ENCODE measurements at places on chromosomes 4 and X.

GRCh38 chrX:19789782-19790181, 97.6 kb downstream of the SH3KBP1 start:
- DNase-seq, result no peak

DNA sequence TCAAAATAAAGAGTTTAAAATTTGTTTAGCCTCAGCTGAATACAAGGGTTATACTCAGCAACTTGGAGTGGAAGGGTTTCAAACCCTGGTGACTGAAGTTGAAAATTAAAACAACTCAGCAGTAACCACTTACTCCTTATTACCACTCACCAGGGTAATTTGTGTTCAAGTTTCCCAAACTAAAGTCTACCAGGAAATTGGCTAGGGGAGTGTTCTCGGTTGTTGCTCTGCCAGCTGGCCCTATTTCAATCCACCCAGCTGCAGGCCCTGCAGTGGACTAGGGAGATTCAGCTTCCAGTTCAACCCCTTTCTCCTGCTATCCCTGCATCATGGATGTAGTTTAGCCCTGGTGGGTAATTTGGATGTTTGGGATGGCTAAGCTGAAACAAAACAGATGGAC, 37.8 kb upstream of the EXOC1L start:
- DNase-seq, result no peak

- no peak for DNase-seq
Observed at GRCh38 chr4:155855897-155856296, 10.2 kb downstream of the ASIC5 start.

DNA sequence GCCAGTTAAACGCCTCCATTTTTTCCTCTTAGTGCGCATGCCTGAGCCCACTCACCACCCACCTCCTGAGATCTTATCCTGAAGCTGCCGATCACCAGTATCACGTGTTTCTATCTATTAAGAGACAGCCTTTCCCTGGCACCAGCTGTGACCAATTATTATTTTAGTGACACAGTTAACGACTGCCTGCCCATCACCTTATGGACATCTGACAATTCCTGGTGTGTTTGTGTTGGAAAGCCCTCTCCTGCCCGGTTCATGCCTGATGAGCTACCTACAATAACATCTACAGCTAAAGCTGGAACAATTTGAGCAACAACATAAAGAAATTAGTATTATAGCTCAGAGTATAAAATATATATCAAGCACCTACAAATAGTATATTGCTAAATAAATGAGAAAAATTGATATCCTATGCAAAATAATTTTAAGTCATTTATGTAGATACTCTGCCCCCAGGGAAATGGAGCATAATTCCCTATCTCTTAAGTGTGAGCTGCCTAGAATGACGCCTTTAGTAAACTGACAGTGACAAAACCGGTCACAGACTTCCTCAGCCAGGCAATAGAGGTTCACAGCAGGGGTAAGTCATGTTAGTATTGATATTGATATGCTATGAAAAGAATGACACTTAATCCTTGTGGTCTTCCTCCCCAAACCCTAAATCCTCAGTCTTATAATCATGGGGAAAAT, 862.2 kb downstream of the TRAM1L1 start:
- DNase-seq, result peak; percentile 16

- no peak for DNase-seq
Observed at GRCh38 chr4:163523791-163524365, 29.4 kb downstream of the TMA16 start.

DNA sequence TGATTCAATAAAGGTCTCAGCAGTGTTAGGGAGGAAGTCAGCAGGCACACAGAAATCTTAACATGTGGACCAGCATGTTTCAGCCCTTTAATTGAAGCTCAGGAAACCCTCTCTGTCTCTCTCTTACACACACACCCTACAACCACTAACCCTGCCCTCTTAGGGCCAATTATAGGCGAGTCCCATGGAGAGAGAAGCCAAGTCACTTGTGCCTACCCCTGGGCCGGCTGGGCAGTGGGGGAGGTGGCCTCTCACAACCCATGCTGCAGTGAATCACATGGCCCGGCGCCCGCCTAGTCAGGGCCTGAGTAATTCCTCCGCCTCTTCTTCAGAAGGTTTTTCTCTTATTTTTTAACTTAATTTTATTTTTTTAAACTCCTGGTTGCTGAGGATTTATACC, 3.7 kb downstream of the FGD1 start:
- DNase-seq, result no peak

DNA sequence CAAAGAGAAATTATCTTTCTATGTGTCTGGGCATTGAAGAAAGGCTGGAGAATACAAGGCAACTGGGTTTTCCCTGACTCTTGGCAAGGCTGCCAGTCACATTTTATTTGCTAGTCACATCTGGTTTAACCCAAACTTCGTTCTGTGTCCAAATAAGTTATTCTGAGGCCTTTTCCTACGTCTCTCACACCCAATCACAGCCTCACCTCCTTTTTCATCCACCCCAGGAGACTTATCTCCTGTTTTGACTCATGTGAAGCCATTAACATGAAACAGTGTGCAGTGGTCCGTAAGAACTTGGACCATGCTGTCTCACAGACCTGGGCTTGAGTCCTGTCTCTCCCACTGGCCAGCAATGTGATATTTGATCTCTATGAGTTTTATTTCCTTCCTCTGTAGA, 59.3 kb downstream of the CNGA2 start:
- DNase-seq, result no peak

GRCh38 chr4:108352664-108353308, 184.1 kb upstream of the LEF1 start:
- DNase-seq, result no peak

DNA sequence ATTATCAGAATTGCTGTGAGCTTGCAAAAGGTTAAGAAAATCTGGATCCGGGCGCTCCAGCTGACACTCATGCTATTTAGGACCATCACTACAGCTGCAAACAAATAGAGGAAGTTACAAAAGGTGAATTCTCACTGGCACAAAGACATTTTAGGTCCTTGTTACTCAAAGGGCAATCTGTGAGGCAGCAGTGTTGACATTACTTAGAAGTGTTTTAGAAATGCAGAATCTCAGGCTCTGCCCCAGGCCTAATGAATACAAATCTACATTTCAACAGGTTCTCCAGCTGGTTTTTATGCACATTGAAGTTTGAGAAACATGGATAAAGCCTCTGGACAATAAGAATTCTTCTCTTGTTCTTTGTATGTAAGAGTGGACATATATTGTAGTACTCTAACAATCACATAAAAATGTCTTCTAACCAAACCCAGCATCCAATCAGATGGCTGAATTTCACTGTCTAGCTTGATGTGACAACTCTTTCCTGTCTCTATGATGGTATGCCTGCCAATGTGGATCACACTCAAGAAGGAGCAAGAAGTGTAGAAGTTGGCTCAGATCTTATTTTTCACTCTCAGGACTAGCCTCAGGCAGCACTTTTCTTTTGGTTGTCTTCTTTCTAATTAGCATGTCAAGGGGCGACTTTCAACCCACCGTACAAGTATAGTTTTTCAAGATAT, 18.8 kb downstream of the SLC7A11 start:
- DNase-seq, result peak; percentile 44

GRCh38 chr4:37244583-37245390, at the start of gene NWD2:
Gene NWD2, plus strand, starts transcription at chr4:37244743. Its CDS starts 325 bp downstream, at chr4:37245068.
- no peak for DNase-seq

GRCh38 chr4:95108883-95109421, 351.2 kb downstream of the BMPR1B start:
- DNase-seq, result no peak

DNA sequence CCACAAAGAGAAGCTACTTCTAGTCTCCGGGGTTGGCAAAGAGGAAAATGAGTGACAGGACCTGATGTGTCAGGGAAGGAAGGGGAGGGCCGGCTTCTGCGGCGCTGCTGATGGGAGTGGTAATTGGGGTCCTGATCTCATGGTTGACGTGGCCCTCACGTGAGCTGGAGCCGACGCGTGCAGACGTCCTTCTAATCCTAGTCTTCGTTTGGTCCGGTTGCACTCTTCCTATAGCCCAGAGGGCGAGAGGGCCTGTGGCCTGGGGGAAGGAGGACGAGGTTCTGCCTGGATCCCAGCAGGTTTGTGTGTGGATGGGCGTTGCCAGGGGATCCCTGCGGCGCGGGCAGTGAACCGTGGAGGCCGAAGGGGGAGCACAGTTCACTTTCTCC, at the start of gene ARMCX1:
Gene ARMCX1, plus strand, starts transcription at position 186 of the 389 bp plus-strand sequence. CDS start 2,384 bp downstream, outside the sequence.
- peak; percentile 86 for DNase-seq

- no peak for DNase-seq
Observed at GRCh38 chr4:14196131-14196530, 568.6 kb upstream of the BOD1L1 start.

DNA sequence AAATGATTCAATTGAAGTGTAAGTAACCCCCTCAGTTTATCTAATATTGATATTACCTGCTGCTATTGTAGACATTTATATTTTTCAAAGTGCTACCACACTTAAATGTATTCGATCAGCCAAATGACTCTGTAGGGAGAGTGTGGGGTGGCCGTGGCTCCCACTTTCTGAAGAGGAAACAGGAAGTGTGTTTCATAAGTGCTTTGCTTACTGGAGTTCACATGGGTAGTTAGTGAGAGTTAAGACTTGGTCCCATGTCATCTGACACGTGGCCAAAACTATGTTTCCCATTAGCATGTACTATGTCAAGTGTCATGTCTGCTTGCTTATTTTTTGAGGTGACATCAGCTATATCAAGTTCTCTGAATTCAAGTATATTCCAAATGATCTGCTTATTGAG, 308.1 kb upstream of the GATB start:
- no peak for DNase-seq

DNA sequence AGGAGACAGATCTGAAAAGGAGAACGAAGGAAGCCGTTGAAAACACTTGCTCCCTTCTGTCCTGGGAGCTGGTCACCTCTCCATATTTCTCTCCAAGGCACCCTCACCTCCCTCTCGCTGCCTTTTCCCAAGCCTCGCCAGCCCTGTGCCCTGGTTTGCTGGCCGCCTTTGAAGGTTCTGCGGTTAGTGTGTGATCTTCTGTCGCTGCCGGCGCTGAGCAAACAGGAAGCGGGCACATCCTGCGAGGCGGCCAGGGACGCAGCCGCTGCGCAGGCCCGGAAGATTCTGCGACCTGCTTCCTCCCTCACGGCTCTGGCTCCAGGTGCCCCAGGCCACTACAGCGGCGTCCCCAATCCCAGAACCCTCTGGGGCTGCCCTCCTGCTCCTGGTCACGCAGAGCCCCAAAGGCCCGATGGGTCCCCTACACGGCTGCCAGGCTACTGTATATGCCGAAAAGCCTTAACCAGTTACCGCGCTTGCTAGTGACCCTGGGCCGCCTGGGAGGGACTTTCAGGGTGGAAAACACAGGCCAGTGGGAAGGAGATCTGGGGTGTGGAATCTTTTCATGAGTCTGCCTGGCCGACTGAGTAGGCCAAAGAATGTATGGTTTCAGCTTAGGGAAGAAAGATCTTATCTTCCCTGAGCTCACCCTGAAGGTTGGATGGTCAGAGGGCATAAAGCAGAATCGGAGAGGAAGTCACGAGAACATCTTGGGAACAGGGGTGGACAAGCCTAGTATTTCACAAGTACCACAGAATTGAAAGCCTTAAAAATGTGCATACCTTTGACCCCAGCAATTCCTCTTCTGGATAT, 2.3 kb upstream of the SASH3 start:
- DNase-seq, result no peak

DNA sequence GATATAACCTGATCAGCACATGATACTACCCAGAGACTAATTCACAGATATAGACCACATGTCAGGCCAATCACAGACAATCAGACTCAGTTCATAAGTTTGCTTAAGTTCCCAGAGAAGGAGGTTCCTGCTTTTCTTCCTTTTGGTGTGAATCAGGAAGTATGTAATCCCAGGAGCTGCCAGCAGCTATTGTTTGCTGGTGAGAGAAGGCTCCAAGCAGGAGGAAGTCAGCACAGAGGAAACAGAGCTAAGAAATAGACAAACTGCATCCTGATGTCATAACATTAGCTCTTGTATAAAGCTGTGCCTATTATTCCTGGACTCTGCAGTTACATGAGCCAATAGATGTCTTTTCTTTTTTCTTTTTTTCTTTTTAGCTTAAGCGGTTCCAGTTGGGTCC, 50.9 kb downstream of the UCHL1 start:
- no peak for DNase-seq

DNA sequence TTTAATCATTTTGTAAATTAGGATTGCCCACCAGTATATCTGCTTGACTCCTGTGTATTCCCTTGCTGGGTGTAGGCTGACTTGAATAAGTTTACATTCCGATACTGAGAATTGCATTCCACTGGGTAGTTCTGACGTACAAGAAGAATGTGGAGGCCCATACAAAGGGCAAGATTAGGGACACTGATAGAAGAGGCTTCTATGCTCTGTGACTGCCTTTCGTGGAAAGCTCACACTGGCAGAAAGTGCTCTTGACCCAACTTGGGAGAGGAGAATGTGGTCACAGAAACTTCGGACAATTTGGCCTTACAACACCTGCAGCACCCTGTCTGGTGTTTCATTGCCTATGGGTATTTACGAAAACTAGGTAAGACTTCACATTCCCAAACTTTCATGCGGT, 126.3 kb downstream of the RAPGEF2 start:
- DNase-seq, result no peak

- DNase-seq, result no peak
Observed at GRCh38 chr4:4870576-4871241, 11.2 kb downstream of the MSX1 start.

- peak; percentile 36 for DNase-seq
Observed at GRCh38 chr4:161522031-161522430, 641.8 kb downstream of the FSTL5 start.

GRCh38 chr4:173057442-173057841, 111.2 kb upstream of the GALNT7 start:
- DNase-seq, result peak; percentile 76

DNA sequence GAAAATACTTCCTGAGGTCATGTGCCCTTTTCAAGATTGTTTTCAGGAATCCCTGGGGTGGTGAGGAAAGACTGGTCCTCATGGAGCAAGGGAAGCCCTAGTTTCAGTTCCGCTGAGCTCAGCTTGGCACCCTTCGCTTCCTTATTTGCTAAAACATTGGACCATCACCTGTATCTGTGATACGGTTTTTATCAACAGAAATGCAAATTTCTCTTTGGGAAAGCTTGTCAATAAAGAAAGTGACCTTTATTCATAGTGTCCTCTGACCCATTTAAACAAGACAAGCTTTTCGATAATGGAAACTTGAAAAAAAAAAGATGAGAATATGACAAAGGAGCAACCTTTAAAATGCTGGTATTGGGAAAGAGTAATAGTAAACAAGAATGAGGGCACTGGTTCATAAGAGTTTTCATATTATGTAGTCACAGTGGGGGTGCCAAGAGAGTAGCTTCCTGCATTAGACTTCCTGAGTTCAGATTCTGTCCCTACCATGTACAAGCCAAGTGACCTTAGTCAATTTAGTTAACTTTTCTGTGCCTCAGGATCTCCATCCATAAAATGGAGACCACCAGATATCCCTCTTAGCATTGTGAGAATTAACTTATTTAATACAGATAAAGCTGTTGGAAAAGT, 57.0 kb upstream of the RAI2 start:
- no peak for DNase-seq

GRCh38 chrX:142001934-142002333, 98.2 kb downstream of the MAGEC1 start:
- no peak for DNase-seq
